Left renal cortex interstitium (tissue), 4 donors: ENCODE measurements at places on chromosomes 1 and 21. TPM values are rescaled to one million over a fixed set of nuclear protein-coding genes. Genes with fewer than 3 reads are reported as not detected.

DNA sequence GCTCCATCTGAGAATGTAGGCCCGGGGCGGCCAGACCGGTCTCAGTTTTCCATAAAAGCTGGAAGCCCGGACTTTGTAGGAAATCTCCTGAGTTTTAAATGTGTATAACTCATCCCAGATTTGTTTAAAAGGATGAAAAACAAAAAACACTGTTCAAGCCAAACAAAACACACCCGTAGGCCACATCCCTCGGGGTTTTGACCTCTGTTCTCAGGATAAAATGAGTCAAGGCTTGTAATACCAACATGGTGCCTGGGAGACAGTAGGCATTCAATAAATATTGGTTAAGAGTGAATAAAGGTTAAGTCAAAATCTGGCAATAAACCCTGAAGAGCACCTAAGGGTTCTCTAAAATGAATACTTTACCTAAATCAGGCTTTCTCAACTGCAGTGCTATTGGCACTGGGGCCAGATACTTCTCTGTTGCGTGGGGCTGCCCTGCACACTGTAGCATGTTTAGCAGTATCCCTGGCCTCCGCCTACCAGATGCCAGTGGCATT lies 55.0 kb downstream of the KAZN start:
- DNase-seq: no peak

The AZIN2 gene
- 8.9 TPM for polyA plus RNA-seq

The FAM3B gene
- 14.1 TPM for polyA plus RNA-seq

GRCh38 chr1:21340230-21340945 lies 50.1 kb upstream of the ECE1 start:
- DNase-seq: no peak

DNA sequence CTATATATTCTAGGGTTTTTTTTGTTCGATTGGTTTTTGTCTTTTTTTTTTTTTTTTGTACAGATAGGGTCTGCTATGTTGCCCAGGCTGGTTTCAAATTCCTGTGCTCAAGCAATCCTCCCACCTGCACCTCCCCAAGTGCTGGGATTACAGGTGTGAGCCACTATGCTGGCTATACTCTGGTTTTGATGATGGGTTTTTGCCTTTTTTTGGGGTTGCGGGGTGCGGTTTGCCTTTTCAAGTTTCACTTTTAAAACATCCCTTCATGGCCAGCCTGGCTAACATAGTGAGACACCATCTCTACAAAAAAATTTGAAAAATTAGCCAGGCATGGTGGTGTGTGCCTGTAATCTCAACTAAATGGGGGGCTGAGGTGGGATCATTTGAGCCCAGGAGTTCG lies 10.0 kb downstream of the KDM5B start:
- no peak for DNase-seq
